ENCODE measurements at places on chromosomes 6 and 20.

- peak; percentile 46 for DNase-seq
Measured at GRCh38 chr20:16615199-16615598, 42.0 kb upstream of the KIF16B start.

DNA sequence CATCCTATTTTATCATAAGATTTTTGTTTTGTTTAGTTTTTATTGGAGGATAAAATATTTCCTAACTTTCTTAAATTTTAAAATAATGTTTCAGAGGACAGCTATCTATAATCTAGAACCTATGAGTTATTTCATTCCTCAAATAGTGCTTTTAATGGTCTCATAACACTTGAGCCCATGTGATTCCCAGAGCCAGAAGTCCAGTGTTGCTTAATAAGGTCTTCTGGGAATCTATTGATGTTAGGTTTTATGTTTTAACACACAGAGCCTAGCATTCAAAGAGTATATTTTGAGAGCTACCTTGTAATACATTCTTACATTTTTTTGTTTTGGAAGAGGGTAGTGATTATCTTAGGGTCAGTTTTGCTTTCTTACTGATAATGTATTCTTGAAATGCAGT is 200.2 kb downstream of the CENPW start:
- no peak for DNase-seq

DNA sequence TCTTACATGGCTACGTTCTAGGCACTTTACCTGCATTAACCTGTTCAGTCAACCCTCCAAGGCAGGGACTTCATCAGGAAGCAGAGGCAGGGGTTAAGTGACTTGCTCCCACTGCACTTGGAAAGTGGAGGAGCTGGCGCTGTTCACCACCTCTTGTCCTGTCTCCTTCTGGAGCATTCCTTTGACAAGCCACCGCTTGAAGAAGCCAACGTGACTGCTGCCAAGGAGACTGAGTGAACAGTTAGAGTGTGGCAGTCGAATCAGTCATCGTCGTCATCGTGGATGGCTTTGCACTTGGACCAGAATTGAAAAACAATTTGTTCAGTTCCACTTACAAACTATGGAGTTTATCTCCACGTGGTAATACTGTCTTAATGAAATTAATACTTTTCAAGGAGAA is 60.9 kb downstream of the TULP4 start:
- no peak for DNase-seq

- no peak for DNase-seq
Measured at GRCh38 chr20:21022925-21023324, 83.2 kb downstream of the LINC00237 start.

GRCh38 chr6:156780102-156780641 is 3.0 kb downstream of the ARID1B start:
- DNase-seq: peak; percentile 86

DNA sequence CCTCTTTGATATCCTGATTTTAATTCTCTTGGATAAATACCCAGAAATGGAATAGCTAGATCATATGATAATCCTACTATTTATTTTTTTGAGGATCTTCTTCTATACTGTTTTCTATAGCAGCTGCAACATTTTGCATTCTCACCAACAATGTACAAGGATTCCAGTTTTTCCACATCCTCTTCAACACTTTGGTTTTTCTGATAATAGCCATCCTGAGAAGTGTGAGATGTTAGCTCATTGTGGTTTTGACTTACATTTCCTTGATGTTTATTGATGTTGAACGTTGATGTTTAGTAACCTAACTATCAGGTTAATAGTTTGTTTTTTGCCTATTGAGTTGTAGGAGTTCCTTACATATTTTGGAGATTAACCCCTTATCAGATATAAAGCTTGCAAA is 217.3 kb downstream of the LRFN2 start:
- DNase-seq: no peak

- DNase-seq: no peak
Measured at GRCh38 chr20:44936510-44936909, 23.7 kb downstream of the TOMM34 start.

DNA sequence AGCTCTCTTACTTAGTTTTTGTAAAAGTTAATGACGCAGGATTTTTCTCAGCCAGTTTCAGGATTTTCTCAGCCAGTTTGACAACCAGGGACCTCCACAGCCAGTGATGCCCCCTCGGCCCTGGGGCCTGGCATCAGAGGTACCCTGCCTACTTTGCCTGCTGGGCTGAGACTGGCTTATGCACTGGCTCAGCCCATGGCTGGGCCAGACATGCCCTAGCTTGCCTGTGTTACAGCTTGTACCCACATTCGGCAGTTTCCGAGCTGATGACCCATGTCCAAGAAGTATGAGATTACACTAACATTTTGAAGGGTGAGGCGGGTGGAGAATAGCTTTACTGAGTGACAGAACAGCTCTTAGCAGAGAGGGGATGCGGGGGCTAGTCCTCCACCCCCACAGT is 406.1 kb upstream of the HSF2 start:
- no peak for DNase-seq

DNA sequence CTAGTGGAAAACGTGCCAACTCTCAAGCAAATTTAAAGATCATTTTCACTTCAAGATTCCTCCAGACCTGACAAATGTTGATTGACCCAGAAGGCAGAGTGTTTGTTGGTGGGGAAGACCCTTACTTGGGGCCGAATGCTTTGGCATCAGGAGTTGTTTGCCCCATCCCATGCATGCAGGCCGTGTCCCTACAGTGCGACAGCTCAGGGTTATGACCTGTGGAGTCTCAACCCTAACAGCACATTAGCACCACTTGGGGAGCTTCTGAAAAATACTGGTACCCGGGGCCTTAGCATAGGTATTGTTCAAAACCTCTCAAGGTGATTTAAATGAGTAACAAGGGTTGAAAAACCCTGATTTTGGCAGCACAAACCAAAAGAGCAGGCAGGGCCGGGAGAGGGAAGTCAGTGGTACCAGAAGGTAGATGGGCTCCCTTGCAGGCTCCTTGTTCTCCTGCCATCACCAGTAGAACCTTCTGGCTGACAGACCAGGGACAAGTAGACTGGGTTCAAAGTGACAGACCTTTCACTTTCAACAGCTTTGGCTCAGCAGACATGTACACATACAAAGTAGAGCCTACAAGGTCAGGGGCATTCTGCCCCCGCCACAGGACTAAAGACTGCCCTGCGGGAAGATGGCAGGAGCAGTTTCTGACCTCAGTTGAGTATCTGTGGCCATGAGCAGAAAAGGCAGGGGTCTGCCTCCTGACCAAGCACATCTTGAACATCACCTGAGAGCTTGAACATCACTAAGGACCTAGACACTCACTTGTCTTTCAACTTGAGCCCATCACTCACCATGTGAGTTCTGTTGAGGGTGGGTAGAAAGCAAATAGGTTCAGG is 39.6 kb downstream of the PLCG1 start:
- DNase-seq: no peak

DNA sequence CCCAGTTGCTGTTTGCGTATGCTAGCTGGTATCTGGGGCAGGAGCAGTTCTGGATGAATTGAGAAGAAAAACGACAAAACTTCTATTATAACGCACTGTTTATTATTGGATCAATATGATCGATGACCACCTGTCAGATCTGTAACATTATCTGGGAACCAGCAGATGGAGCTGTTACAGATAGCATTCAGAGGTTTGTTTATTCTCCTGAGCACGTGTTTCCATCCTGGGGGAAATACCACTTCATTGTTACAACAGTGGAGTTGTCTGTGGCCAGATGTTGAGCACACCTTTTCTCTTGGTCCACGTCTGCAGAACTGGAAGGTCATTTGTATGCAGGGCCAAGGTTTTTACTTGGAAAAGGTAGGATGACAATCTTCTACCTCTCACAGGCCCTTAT is 16.0 kb upstream of the NKX2-2 start:
- DNase-seq: no peak

DNA sequence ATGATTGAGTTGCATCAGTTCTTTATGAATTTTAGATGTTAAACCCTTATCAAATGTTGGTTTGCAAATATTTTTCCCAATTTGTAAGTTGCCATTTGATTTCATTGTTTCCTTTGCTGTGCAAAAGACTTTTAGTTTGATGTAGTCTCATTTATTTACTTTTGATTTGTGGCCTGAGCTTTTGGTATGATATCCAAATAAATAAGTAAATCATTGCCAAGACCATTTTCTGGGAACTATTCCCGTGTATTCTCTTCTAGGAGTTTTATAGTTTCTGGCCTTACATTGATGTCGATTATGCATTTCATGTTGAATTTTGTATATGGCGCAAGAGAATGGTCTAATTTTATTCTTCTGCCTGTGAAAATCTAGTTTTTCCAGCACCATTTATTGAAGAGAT is 13.4 kb downstream of the AIG1 start:
- DNase-seq: no peak

- no peak for DNase-seq
Measured at GRCh38 chr6:155402656-155403304, 52.9 kb downstream of the NOX3 start.

- DNase-seq: no peak
Measured at GRCh38 chr20:3635346-3635745, 27.9 kb downstream of the GFRA4 start.

Measured in AG08396 (cell line).